LHCN-M2 (cell line): ENCODE measurements at places on chromosomes 13 and 19.

DNA sequence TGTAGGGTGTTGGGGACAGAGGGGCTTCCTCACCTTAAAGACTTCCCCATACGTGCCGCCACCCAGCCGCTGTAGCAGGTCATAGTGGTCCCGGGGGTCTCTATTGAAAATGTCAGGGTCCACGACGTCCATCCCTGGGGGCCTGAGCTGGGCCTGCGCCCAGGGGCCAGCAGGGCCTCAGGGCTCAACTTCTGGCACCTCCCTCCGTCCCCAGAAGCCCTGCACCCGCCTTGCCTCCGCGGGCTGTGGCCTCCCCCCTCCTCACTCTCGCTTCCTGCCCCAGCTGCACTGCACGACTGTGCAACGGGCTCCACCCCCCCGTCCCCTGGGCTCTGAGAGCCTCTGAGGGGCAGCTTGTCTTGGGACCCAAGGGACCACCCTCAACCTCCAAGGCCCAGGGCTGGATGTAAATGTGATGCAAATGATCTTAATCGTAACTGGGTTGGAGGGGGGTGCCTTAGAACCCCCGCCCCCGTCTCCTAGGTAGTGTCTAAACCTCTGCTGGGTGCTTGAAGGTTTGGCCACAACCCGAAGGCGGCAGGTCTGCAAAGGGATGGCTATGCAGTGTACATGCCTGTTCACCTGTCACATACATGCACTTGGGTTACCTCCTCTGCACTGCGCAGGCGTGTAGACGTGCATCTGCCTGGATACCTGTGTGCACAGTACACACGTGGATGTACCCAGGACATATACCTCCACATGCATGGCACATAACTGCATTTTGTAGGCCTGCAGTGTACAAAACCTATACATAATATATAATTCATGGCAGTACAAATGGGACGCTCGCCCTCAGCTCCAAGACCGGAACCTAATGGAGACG lies at the start of gene MAP4K1:
MAP4K1 (minus strand) TSS at position 190 of the 826 bp plus-strand sequence; CDS start at position 132, 58 bp downstream.
- DNase-seq = no peak

DNA sequence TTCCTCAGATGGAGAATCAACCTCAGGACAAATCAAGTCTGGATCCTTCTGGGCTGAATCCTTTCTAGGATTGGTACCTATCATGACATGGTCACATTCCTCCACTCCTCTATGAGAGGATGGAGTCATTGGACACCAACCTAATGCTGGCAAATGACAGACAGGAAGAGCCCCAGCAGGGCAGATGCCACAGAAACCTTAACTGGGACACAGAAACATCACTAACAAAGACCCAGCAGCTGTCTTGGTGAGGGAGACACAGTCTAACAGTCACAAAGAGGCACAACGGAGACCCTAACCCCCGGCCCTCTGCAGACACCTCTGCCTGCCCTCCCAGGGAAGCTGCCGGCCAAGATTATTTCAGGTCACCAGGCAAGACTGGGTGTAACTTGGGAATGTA lies 2.1 kb downstream of the ANKRD27 start:
- no peak for DNase-seq

GRCh38 chr13:22227895-22228294 lies 557.0 kb downstream of the FGF9 start:
- no peak for DNase-seq

DNA sequence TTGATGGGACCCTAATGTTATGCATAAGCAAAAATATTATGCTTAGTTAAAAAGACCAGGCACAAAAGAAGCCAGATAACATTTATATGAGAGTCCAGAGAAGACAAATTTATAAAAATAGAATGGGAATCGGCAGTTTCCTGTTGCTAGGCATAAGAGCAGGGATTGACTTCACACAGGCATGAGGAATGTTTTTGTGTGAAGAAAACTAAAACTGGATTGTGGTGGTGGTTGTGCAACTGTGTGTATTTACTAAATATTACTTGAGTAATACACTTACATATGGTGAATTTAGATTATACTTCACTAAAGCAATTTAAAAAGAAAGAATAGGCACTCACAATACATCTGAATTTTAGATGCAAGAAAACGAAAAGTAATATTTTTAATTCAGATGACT lies 108.3 kb downstream of the SLITRK1 start:
- DNase-seq = peak; percentile 26

GRCh38 chr19:14450168-14450874 lies 17.2 kb downstream of the PKN1 start:
- peak; percentile 51 for DNase-seq

DNA sequence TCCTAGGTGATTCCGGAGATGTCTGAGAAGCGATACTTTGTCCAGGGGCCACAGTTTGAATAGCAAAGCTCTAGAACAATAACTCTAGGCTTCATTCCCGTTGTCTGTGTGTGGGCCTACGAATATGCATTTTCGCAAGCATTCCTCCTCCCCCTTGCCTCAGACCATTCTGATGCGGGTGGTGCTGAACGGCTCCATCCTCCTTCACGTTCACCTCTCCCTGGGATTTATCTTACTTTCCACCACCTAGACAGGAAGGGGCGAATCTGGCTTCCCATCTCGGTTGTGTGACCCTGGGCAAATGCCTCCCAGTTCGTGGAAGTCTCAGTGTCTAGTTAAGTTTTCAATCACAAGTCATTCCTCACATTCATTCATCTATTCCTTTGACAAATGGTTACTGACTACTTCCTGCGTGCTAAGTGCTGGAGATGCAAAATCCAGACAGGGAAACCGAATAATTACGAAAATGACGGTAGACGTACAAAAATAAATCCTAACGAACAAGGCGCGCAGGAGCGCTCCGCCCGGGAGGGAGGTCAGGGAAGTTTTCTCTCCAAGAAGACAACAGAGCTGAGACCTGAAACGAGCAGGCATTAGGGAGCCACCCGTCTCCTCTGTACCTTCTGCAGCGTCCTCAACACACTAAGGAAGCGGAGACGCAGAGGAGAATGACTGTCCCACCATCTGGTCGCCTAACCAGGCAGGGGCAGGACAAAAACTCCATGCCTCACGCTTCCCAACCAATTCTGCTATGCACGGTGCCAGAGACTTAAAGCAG lies 1.3 kb upstream of the CNOT3 start:
- DNase-seq = no peak
